GM03348 (cell line): ENCODE measurements at places on chromosomes 12 and 14.
A peak's percentile ranks its signal among the peaks of the same experiment; 100 is the strongest.

DNA sequence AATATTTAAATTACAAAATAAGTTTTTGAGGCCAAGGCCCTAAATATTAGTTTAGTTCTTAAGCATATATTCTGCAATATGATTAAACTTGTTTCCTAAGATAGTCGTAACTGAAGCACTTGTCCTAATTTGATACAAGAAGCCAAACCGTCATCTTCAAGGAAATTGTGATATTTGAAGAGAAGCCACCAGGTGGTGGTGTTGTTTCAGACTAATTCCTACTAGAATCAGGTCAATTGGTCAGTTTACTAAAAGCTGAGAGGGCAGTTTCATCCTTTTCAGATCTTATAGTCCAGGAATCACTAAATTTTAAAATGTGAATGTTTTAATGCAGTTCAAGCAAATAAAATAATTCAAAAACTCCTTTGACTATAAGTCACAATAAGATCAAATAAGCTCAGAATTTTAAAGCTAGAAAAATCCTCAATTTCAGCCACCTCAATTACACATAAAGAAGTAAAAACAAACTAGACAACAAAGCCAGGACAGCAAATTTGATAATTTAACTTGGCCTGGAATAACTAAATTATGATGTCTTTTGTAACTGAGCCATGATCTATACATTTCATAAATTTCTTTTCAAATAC is 7.1 kb upstream of the ARL1 start:
- DNase-seq, result peak; percentile 67

DNA sequence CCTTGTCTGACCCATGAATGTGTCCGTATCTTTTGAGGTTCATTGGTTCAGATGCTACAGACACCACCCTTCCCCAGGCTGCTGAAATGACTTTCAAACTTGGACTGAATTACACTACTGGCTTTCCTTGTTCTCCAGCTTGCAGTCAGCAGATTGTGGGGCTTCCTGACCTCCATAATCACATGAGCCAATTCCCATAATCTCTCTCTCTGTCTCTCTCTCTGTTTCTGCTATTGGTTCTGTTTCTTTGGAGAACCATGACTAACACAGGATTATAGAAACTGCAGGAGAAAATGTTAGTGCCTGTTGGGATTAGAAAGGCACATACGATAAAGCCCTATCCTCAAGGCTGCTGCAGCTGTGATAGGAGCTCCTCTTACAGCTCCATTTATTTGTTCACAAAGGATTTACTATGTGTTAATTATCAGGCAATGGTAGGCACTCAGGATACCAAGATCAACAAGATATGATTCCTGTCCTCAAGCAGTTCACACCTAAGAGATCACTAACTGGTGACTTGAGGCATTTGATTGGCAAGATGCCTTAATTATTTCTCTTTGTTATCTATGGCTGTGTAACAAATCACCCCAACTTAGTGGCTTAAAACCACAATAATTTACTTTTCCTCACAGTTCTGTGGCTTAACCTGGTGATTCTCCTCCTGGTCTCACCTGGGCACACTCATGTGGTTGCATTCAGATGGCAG is 10.2 kb upstream of the NYNRIN start:
- no peak for DNase-seq

DNA sequence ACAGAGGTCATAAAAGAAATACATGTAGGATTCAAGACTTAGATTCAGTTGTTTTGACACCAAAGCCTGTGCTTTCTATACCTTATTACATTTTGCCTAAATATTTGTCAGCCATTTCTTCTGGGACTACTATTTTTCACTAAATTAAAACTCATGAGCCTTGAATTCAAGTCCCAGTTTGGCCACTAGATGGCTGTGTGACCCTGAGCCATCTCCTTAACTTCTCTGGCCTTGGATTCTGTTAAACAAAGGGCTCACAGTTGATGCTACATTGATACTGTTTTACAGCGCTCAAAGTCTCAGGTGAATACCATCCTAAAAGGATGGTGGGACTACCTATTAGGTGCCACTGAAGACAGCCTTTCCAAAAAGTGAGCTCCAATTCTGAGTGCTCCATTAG is 39.6 kb upstream of the CCDC198 start:
- DNase-seq, result peak; percentile 22

DNA sequence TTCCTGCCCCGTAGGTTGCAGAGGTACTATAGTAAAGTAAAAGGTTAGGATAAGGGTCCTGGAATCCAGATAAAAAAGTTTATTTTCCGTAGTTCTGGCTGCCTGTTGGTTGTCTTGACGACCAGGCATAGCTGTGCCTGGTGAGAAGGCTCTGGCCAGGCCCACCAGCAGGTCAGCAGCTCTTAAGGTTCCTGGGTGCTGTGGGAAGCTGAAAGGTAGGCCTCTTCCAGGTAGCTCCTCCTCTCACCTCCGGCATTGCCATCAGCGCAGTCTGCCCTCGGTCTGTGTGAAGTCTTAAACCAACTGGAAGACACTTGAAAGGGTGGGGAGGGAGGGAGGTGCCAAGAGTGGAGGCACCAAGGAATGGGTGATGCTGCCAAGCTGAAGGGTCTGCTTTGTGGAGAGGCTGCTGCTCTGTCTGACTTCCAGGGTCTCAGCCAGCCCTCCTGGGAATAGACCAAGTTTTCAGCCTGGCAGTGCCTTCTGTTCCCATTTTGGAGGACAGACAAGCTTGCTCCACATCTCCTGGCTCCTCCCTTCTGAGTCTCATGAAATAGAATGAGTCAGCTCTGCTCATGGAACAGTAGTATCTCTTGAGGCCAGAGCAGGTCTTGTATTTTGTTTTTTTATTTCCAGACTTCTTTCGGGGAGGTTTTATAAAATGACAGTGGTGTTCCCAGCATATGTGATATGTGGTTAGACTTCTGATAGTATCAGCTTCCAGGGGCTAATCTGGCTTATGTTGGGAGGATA is 5.2 kb upstream of the ACADS start:
- DNase-seq, result peak; percentile 83

- DNase-seq, result no peak
Observed at GRCh38 chr14:75619548-75619947, 41.1 kb downstream of the ERG28 start.

DNA sequence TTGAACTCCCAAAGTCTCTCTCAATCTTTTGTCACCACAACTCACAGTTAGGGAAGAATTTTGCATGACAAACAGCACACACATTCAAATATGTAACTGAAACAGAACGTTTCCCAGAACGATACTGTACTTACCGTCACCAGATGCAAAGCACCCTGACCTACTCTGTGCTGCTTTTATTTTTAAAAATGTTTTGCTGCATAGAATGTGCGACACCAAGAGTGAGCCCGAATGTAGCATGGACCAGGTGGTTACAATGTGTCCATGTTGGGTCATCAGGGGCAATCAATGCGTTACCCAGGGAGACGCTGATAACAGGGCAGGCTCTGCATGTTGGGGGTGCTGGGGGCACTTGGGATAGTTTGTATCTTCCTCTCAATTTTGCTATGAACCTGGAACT is 14.6 kb upstream of the EIF5 start:
- DNase-seq, result no peak

DNA sequence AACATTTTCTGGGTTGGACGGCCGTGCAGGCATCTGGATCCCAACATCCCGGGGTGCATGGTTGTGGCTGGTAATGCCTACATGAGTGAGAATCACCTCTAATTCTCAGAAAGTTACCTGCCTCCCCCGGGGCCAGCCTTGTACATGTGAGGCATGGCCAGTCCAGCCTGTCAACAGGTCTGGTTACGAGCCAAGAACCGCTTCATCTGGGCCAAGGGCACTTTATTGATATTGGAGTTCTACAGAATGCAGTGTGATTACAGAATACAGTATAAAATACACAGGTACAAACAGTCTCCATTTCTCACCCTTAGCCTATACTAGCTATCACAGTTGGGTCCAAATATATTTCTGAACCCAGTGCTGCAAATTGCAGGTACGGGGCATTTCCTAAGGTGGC is 84.9 kb upstream of the EVL start:
- DNase-seq, result no peak

DNA sequence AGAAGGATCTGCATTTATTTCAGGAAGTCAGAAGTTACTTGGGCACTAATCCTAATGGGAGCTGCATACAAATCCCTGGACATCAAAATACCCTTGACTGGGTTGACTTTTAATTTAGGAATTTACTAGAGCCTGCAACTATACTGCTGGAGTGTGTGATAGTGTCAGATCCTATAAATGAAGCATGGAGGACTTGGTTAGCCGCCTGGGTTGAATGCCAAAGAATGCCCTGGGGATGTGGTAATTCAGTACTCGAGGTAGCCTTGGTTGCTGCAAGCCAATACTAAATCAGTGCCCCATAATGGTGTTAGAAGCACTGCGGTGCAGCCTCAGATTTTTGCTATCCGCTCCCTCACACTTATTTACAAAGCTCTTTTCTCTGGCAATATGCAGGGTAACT is 184.9 kb downstream of the CAPZA3 start:
- DNase-seq, result no peak

DNA sequence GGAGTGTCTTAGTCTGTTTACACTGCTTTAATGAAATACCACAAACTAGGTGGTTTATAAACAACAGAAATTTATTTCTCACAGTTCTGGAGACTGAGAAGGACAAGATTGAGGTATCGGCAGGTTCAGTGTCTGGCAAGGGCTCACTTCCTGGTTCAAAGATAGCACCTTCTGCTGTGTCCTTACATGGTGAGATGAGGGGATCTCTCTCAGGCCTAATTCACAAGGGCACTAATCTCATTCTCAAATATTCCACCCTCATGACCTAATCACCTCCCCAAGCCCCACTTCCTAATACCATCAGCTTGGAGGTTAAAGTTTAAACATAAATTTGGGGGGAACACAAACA is 35.0 kb upstream of the PLEK2 start:
- no peak for DNase-seq

- no peak for DNase-seq
Observed at GRCh38 chr14:22883173-22883976, at the start of gene REM2. REM2 (plus strand) TSS chr14:22883222; CDS start chr14:22883288, 66 bp downstream.

GRCh38 chr12:31315044-31315715 is 10.8 kb downstream of the SINHCAF start:
- DNase-seq, result no peak

DNA sequence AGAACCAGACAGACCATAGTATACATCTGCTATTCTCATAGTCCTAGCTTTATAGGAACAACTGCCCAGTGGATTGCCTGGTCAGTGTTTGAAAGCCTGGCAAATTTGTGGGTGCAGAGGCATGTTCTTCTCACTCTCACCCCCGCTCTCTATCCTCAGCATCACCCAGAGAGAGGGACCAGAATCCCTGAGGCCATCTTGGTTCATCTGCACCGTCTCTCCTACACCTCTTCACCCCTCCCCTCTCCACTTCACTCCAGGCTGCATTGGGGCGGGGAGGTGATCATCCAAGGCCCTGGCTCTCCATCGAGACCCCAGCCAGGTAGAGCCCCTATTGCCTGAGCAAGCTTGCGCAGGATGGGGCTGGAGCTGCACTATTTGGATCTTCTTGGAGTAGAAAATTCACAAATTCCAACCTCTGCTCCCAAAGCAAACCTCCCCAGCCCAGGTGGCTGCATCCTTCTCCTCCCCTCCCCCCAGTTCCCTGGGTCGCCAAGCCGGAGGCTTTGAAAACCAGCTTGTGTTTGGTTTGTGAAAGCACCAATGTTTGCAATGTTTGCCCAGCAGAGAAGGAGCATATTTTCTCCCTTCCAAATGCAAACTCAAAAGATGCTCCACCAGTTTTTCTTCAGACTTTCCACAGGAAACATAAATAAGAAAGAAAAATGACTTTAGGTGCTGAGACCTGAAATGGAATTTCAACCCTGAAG is 18.6 kb upstream of the COL2A1 start:
- no peak for DNase-seq

DNA sequence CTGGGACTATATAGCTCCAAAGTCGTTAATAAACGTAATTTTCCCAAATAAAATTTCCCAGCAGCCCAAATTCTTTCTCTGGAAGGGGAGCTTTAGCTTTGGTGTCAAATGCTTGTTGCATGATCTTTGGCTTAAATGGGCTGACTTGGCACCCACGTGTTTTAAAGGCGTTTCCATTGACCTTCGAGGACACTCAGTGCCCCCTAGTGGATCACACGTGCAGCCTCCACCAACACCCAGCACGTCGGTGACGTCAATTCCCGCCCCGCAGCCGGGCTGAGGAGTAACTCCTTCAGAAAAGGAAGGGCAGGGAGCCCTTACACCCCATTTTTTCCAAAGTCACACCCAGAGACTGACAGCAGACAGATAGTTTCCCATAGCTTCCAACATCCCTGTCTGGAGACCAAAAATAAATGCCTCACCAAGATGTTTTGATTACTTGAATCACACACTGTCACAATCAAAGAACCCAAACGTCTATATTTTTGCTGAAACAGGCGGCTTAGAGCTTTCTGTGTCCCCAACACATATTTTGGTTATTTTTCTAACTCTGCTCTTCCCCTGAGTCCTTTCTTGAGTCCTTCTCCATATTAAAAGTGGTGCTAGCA is 707.9 kb downstream of the AACS start:
- DNase-seq, result no peak

DNA sequence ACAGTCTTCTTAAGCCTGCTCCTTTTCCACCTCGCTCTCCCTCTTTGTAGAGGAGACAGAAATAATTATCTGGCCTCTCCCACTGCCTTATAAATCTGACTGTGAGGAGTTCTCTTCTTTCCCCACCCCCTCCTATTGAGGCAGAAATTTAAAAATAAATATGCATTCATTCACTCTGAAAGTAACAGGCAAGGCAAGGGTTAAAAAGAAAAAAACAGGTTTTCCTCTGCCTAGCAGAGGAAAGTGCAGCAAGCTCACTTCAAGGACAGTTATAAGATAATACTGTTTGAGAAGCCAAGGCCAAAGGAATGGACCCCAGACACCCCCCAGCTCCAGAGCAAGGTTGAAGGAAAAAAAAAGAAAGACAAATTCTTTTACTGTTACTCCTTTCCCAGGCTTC is 56.3 kb downstream of the DHRS2 start:
- DNase-seq, result no peak

DNA sequence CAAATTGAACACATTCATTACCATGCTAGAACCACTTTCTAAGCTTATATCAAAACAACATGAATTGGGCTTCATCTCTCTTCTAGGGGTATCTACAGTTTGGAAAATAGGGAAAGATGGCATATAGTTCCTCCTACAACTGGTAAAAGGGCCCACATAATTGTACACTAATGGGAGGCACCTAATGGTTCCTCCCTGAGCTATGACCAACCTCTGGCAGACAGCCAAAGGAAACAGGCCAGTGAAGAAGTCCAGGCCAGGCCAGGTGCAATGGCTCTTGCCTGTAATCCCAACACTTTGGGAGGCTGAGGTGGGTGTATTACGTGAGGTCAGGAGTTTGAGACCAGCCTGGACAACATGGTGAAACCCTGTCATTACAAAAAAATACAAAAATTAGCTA is 23.2 kb upstream of the APOF start:
- no peak for DNase-seq

DNA sequence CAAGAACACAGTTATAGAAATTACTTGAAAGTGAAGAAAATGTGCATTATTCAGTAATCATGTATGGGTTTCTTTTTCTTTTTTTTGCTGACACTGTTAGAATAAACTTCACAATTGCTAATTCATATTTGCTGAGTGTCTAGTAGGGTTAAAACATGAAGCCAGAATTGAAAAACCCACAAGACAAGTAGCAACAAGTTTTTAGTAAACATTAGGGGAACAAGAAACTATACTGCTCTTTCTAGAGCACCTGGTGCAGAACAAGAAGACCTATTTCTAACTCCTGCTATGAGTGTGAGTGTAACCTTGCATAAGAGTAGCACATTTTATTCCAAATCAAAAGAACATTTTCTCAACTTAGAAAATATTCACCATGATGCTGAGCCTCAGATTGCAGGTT is 83.2 kb downstream of the ITPR2 start:
- no peak for DNase-seq
